Activated naive CD4-positive, alpha-beta T cell (primary cell): ENCODE measurements at places on chromosomes 7 and 10.

- no peak for DNase-seq
Measured at GRCh38 chr10:117503244-117504205, 39.0 kb upstream of the EMX2 start.

GRCh38 chr7:128902761-128903585, 7.5 kb downstream of the KCP start:
- DNase-seq: no peak

GRCh38 chr7:36640682-36641081, 83.6 kb downstream of the AOAH start:
- no peak for DNase-seq

DNA sequence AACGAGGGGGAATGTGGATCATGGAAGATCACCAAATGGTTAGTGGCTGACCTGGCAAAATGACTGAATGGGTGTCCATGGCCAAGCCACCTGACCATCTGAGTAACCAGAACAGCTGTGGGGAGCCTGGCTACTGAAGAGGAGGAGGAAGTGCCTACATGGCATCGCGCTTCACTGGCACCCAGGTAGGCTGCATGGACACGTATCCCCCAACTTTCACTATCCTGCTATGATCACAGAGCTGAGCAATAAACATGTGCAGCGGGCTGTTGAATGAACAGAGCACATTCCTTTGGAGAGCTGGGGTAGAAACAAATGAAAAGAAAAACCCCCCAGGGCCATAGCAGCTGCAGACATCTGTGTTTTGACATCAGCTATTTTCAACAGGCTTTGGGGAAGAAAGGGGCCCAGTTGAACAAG, 6.5 kb downstream of the AKR1B1 start:
- DNase-seq: no peak

- DNase-seq: peak; percentile 50
Measured at GRCh38 chr7:151448261-151449252, 8.6 kb upstream of the CRYGN start.

- DNase-seq: no peak
Measured at GRCh38 chr10:77591238-77591880, 46.2 kb downstream of the KCNMA1 start.

GRCh38 chr10:64523065-64523759, 1002.0 kb downstream of the REEP3 start:
- DNase-seq: no peak

DNA sequence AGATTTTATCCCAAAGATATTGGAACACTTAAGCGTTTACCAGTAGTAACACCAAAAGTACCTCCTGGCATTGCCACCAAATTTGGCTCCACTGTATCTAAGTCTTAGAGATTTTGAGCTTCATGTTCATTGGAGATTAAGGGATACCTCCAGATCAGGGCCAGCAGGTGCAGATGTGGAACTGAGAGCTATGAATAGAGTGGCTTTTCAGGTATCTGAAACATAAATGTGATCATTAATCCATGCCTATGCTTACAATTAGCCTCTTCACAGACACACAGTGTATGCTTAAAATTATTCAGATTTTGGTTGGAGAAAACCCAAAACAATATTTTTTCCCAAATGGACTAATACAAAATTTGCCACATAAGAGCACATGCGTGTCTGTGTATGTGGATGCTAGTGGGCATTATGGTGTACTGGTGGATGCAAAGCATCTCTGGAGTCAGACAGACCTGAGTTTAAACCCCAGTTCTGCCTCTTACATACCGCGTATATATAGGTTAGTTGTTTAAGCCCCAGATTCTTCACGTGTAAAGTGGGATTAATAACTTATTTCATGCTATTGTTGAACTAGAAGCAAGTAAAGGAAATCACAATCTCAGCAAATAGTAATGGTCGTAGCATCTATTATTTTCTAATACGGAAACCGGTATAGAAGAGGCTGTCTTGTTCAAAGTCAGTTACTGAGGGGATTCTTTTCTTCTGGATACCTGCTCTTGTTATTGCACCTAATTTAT, 6.8 kb upstream of the LRRC4 start:
- no peak for DNase-seq
